Stimulated activated CD4-positive, alpha-beta T cell treated with anti-CD3 and anti-CD28 coated beads, Interleukin-2, amount 100 ng/mL, for 4 hours (primary cell): ENCODE measurements at places on chromosomes 2 and 18.

DNA sequence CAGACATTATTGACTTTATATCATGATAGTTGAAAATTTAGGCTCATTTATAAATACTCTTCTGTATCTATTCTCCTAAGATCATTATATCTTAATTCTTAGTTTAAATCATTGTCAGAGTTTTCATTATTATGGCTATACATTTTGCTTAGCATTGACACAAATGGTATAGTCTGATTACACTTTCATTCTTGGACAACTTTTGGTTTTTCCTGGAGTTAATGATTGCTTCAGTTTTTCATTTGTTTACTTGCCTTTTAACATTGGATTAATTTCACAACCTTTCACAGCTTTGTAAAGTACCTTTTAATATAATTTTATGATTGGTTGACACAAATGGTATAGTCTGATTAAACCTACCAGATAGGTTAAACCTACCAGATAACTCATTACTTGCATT, 298.2 kb downstream of the DYSF start:
- no peak for DNase-seq

DNA sequence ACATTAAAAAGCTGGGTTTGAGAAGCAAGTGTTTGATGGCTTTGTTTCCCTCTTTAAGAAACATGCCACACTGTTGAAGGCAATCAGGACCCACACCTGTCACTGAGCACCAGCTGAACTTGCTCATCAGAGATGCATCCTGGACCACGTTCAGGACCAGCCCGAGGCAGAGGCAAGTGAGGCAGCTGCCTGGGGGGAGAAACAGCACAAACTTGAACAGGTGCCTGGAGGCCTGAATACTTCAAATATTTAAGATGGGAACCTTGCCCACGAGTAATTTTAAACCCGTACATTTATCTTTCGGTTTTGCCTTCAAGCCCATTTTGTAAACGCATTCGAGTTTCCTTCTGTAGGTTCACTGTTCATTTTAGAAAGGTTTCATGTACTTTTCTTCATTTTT, 421.3 kb downstream of the NYAP2 start:
- DNase-seq, result no peak

DNA sequence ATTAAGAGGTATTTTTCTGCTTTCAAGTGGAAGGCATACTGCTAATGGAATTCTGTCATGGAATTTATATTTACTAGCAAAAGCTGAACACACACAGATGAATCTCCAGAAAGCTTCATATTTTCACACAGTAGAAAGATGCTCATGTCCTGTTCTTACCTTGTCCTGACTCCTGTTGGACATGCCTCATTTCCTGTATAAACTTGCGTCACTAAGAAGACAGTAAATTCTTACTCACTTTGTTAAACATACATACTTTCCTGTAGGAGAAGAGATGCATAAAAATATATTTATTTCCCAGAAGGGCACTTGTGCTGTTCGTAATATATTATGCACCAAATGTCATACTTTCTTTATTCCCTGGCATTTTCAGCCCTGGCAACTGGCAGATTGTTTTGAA, 238.3 kb upstream of the RASGRP3 start:
- no peak for DNase-seq

DNA sequence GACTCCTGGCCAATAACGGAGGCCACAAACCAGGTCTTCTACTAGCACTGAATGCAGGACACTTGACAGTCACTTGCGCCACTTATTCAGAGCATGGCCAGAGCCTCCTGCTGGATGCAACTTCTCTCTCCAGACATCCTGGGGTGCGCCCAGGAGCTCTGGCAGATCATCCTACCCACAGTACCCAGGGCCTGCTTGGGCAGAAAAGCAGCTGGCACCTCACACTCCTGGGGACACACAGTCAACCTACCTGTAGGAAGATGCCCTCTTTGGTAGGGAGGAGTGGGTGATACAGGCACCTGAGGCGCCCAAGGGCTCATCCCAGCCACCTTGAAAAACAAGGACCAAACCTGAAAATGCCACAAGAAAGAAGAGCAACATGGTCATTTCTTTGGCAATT, 13.3 kb downstream of the GALNT14 start:
- no peak for DNase-seq

GRCh38 chr2:31736695-31737454, 156.1 kb upstream of the SRD5A2 start:
- DNase-seq, result no peak
